ENCODE measurements at places on chromosomes 16 and 17.

DNA sequence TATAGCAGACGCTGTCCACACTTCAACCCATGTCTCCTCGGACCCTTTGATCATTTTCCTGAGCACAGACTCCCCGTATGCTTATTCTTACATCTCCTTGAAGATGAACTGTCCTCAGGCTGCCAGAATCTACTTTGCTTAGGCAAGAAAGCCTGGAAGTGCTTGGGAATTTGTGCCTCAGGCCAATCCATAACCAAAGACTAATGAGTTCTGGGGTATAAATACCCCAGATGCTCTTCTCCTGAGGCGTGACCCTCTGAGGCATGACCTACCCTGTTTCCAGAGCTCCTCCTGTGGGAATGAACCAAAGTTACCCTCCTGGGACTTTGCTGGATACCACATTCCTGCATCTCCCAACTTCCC is 10.1 kb upstream of the TEKT3 start:
- DNase-seq = no peak

- DNase-seq = no peak
These were observed 8.3 kb downstream of the TANGO6 start for GRCh38 chr16:68851601-68852000.

GRCh38 chr16:50925758-50926357 is 184.0 kb downstream of the CYLD start:
- no peak for DNase-seq

- DNase-seq = no peak
These were observed 42.4 kb upstream of the SLC38A10 start for GRCh38 chr17:81337476-81337879.

DNA sequence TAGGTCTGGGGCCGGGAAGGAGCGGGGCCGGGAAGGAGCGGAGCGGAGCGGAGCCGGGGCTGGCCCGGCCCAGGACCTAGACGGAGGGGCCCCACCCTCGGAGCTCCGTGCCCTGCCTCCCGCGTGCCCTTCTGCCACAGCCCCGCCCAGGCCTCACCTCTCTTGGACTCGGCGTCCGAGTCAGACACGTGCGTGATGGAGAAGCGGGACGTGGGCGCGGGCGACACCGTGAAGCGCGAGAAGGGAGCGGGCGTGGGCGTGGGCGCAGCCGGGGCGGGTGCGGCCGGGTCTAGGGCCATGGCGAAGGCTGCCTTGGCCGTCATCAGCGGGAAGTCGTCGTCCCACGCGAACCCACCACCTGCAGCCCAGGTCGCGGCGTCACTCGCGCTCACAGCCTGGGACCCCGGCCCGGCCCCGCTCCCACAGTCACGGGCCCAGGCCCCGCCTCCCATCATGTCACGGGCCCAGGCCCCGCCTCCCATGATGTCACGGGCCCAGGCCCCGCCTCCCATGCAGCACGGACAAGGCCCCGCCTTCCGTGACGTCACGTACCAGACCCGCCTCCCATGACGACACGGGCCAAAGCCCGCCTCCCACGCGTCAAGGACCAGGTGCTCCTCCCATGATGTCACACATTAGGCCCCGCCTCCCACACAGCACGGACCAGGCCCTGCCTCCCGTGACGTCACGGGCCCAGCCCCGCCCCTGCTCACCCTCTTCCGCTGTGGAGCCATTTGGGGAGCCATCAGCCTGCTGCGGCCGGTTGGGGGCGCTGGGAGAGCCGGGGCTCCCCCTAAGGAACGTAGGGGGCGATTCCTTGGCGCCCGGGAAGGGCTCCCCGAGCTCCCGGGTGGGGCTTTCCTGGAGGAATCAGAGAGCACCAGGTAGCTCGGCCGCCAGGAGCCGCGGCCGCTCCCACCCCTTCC is 45.8 kb upstream of the PVALEF start:
- peak; percentile 85 for DNase-seq

GRCh38 chr16:12390074-12390605 is 413.5 kb downstream of the CPPED1 start:
- DNase-seq = no peak

DNA sequence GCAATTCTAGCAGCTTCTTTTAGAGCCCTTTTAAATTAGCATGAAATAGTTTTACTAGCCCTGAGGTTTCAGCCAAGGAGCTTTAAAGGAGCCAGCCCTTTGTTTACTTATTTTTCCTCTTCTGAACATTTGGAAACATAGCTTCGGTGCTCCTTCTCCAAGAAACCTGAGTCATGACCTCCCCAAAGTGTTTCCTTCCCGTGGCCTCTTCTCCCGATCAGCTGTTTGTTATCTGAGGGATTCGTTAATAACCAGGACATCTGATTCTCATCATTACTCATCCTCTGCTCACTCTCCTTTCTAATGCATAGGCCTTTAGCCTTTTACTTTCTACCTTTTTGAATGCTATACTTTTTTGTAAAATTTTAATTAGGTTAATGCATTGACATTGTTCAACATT is 204.5 kb downstream of the WWOX start:
- DNase-seq = no peak

DNA sequence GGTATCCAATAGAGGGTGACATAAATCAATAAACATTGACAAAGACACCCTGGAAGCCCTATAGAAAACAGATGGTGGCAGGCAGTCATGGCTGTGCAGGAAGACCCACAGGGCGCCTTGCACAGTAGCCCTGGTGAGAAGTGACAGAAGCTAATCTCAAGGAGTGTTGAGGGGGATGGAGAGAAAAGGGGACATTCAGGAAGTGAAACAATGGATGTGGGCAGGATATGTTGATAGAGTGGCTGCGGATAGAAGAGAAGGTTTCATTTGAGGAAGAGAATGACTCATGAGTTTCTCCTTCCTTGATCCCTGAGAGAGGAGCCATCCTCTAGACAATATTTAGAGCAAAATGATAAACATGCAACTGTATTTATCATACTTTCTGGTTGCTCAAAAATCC is 468.8 kb upstream of the HSBP1 start:
- DNase-seq = no peak

DNA sequence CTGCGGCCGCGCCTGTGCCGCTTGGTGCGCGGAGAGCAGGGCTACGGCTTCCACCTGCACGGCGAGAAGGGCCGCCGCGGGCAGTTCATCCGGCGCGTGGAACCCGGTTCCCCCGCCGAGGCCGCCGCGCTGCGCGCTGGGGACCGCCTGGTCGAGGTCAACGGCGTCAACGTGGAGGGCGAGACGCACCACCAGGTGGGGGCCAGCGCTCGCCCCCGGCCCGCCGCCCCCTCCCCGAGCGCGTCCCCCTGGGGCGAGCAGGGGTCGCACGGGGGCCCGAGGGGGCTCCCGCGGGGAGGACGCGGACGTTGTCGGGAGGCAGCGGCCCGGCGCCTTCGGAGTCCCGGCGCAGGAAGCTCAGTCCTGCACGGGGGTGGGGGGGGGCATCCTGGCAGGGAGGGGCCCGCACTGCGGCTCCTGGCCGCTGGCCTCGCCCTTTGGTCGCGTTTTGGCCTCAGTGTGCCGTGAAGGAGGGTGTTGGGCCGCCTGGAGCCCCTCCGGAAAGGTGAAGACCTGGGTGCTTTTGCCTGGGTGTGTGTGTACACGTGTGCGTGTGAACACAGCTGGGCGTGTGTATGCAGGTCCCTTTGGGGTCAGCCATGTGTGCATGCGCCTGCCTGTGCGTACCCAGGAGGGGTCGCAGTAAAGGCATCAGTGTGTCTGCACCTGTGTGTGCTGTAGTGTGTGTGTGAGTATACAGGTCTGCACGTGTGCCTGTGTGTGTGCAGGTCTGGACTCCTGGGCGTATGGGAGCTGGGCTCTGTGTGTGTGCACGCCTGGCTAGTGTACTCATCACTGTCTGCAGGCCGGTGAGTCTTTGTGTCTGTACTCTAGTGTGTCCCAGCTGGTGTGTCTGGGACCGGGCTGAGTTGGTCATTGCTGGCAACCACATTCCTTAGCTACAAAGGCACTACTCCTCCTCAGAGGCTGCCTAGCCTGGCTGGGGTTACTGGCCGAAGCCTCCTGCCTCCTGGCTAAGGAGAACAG is 615 bp downstream of the NHERF2 start:
- no peak for DNase-seq

DNA sequence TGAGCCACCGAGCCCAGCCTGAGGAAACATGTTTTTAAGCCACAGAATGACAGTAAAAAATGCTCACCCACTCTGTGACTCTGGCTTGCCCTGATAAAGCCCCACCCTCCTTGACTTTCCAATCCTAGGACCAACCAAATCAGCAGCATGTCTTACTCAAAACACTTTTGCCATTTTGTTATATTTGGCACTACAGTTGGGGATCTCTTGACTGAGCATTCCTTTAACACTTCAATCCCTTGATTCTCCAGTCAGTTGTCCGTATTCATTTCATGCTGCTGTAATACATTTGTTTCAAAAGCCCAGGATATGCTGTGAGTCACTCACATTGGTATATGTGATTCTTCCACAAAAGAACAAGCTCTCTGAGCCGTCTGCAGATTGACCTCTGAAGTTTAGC is 8.2 kb downstream of the MYH3 start:
- no peak for DNase-seq

DNA sequence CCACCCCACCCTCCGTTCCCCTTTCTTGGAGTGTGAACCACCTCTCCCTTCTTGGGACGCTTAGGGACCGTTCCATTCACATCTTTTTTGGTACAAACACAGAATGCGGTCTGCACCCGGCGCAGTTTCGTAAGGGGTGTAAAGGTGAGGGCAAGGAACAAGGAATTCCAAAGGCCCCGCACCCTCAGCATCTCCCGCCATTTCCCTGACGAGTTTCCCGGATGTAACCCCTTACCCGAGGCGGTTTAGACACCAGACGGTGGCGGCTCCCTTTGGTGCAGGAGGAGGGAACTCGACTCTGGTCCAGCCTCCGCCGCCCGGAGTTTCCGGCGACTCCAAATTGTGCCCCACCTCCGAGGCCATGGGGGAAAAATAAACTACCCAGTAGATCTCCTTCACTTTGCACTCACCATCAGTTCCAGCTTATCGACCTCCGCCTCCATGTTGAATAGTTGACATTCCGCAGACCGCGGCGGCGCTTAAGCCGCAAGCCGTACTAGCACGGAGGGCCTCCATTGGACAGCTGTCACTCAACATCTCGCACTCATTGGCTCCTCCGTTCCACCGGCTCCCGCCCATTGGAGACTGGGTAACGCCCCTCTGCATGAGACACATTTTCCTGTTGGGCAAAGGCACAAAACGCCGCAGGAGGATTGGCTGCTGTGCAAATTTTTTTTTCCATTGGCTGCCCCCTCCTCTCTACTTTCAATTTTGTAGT is at the start of gene SKA2:
SKA2 (minus strand) TSS at position 466 of the 718 bp plus-strand sequence; CDS start at position 443, 23 bp downstream.
- DNase-seq = peak; percentile 100

DNA sequence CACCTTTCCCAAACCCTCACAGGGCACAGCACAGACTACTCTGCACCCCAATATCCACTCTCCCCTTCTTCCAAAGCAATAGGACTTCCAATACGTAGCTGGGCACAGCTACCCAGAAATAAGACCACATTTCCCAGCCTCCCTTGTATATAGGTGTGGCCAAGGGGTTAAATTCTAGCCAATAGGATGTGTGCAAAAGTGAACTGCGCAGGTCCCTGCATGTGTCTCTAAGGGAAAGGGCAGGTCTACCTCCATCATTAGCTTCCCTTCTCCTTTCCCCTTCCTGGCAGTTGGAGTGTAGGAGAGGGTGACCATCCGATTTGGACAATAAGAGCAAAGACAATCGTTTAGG is 25.5 kb upstream of the SNN start:
- DNase-seq = no peak

DNA sequence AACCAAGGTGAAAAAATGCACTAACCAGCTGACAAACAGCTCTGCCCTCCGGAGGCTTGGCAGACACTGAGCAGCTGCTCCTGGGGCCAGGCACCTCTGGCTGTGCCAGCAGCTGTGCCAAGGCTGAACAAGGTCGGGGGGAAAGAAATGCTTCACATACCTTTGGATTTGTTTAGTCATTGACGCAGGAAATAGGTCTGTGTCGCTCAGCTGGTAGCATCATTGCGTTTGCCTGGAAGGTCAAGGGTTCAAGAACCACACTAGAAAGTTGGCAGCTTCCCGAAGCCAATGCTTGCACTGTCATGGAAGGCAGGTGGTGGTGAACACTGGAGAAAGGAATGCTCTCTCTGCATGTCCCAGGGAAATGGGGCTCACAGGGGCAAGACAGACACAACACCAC is 63.5 kb downstream of the PCTP start:
- no peak for DNase-seq

- DNase-seq = no peak
These were observed 23.2 kb upstream of the DUSP14 start for GRCh38 chr17:37466471-37466870.

- no peak for DNase-seq
These were observed 51.5 kb upstream of the RCVRN start for GRCh38 chr17:9956474-9957131.

GRCh38 chr16:20347666-20348364 is 4.7 kb downstream of the UMOD start:
- DNase-seq = no peak

- no peak for DNase-seq
These were observed 1343.7 kb upstream of the GOT2 start for GRCh38 chr16:60077861-60078260.

DNA sequence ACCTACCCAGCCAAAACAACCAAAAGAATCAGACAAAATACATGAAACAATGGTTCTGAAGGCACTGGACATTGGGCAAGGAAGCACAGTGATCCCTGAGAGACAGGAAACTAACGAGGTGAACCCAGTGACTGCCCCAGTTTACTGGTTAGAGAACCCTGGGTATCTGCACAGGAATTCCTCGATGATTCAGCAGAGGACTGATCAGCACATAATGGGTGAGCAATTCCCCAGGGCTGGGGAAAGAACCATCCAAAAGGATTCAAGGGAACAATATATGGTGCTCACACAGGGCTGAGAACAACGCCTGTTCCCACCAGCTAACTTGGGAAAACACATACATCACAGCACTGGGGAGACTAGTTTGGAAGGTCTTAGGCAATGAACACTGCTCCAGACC is 167.2 kb downstream of the PARN start:
- DNase-seq = no peak

DNA sequence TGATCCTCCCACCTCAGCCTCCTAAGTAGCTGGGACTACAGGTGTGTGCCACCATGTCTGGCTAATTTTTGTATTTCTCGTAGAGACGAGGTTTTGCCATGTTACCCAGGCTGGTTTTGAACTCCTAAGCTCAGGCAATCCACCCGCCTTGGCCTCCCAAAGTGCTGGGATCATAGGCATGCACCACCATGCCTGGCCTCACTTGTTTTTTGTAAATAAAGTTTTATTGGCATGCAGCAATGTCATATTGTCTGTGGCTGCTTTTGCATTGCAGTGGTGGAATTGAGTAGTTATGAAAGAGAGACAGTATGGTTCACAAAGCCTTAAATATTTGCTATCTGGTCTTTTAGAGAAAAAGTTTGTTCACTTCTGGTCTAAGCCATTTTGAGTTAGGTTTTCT is 124.7 kb downstream of the PRKCA start:
- no peak for DNase-seq
